Left kidney (tissue), 8 donors: ENCODE measurements at places on chromosomes 2 and 18. TPM values are rescaled to one million over a fixed set of nuclear protein-coding genes. Genes with fewer than 3 reads are reported as not detected.

C2orf80 gene
- polyA plus RNA-seq = 0.25 TPM

SLC23A3 gene
- polyA plus RNA-seq = 22.3 TPM

BCL11A gene
- 15.1 TPM for polyA plus RNA-seq

CNOT11 gene
- 67.0 TPM for polyA plus RNA-seq

LONRF2 gene
- 4.7 TPM for polyA plus RNA-seq

ITPRIPL1 gene
- 5.2 TPM for polyA plus RNA-seq

UNC80 gene
- polyA plus RNA-seq = 2.2 TPM

GRCh38 chr2:46508759-46509158 is 29.4 kb downstream of the TMEM247 start:
- no peak for DNase-seq

- DNase-seq = no peak
Observed at GRCh38 chr2:62458206-62458641, 47.8 kb downstream of the TMEM17 start.

DNA sequence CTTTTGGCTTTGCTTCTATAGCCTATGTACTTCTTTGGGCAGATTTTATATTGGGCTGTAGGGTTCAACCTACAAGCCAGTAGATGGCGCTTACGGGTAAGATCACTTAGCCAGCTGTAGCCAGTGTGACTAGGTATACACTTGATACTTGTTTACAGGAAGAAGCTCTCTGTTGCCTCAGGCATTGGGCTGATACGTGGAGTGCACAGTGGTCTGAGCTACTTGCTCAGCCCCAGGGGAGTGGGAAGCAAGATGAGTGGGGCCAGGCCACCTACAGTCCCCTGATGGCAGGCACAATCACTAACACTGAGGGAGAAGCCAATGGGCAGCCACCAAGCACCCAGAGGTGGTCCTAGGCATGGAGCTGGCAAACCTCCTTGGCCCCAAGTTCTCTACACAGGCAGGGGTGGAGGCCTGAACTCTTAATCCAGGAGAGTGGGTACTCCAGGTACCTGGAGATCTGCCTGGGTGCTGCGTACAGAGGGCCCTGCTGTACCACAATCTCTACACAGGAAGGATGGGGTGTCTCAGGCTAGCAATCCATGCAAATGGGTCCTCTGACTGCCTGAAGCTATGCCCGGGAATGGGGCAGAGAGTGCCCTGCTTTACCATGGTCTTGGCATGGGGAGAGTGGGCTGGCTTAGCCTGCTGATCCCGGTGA is 122.2 kb downstream of the NCOA1 start:
- no peak for DNase-seq

DNA sequence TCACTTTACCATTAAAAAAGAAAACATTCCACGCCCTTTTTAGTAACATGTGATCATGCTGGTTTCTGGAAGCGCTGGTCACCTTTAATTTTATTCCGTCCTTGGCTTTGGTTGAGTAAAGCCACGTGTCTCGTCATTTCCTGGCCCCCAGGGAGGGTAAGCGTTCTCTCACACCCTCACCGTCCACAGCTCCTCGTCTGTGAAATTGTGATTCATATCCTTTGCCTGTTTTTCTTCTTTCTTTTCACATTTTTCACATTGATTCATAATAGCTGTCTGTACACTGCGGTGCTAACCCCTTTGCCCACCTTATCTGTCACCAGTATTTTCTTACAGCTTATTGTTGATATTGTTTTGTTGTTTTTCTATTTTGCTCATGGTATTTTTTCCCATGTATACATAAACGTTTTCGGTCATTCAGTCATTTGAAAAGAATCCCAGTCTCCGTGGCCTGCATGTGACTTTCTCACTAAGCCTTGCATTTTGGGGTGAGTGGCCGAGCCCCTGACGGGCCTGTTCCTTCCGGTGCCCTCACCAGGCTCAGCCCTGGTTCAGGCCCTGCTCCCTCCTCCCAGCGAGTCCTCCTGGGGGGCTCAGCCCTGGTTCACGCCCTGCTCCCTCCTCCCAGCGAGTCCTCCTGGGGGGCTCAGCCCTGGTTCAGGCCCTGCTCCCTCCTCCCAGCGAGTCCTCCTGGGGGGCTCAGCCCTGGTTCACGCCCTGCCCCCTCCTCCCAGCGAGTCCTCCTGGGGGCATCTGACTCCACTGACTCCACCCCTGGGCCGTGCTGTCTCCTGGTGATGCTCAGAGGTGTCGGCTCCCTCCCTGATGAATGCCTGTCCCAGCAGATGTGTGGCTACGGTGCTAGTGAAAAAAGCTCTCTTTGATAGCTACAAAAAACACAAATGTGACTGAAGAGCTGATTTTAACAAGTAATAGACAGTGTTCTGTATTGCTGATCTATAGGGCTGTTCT is 249.7 kb upstream of the PXDN start:
- DNase-seq = no peak

DNA sequence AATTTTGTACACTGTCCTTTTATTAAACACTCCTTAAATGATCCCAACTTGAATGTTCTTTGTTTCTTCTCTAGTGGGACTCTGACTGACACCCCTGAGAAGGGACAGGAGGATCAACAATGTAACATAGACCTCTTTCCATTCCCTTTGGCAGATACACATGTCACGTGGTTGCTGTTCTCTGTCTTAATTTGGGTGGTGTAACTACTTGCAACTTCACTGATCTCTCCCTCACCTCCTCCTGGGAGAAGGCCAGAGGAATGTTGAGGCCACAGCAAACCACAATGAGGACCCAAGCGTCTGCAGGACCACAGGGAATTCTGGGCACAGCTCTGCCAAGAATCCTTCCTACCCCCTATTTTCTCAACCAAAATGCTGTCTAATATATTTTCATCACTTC is 205.6 kb downstream of the RTP5 start:
- DNase-seq = no peak

DNA sequence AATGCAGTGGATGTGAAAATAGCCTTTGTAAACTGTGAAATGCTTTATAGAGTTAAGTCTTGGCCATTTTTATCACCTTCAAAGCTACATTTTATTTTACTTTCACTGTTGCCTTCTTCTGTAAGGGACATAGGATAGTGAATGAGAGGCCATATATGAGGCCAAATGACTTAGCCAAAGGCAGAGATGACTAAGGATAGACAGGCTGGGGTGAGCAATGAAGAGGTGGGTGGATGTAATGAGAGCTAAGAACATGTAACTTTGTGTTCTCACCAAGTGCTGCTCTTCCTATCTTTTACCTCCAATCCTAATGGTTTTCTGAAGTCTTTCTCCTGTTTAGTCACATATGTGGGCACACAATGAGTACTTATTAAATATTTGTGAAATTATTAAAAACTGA is 101.9 kb downstream of the MBD5 start:
- DNase-seq = no peak

GRCh38 chr18:24736662-24737330 is 276.4 kb downstream of the HRH4 start:
- no peak for DNase-seq

GRCh38 chr2:232586943-232587505 is 36.5 kb downstream of the EIF4E2 start:
- DNase-seq = no peak

GRCh38 chr2:3223080-3223923 is 154.3 kb downstream of the EIPR1 start:
- no peak for DNase-seq

- DNase-seq = no peak
Observed at GRCh38 chr2:157835006-157835405, 41.1 kb downstream of the ACVR1 start.

DNA sequence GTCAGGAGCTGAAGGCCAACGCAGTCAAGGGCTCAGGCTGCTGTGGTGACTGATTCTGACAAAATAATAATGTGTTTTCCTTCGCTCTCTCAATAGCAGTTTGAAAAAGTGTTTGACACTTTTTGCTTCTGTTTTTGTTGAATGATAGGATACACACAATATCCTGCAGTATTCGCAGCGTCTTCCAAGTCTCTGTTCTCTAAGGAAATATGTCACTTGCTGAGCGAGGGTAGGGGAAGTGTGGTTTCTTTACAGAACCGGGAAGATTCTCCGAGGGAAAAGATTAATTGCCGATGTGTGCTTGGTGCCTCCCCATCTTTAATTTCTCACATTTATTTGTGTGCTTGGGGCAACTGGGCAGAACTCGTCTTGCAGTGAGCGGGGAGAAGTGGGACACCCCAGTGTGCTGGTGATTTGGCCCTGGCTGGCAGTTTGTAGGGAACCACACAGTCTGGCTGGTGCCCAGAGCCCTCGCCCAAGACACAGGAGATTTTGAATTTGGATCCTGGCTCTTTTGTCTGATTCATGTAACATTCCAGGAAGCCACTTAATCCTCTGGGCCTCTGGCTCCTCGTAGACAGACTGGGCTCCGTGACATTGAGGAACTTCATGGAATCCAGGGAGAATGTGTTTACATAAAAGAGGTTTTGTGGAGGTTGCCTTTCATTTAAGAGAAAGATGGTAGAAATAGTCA is 169.4 kb downstream of the LDLRAD4 start:
- DNase-seq = no peak

DNA sequence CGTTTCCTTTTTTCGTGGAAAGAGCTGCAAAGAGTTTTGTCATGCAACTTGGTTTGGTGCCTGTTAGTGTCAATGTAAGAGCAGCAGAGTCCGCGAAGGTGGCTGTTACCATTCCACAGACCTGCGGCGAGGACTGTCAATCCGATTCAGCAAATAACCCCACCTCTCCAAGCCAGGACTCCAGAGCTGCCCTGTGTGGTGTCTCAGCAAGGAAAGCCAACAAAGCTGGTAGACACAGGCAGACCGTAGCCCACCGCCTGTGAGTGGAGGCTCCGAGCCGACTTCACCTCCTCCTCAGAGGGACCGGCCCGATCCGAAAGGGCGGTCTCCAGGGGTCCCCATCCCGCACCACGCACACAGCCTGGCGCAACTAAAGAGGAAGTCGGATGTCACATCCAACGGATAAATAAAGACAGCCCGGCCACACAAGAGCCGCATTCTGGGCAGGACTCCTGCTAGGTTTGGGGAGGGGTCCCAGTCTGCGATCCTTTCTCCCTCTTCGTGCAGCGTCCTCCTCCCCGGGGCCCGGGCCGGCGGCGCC is 819 bp downstream of the ANKRD44 start:
- no peak for DNase-seq
